Activated CD8-positive, alpha-beta memory T cell treated with anti-CD3 and anti-CD28 coated beads, Interleukin-2, amount 50 U/mL, for 4 hours (primary cell): ENCODE measurements at places on chromosomes 6 and 20.
A peak's percentile ranks its signal among the peaks of the same experiment; 100 is the strongest.

- no peak for DNase-seq
Measured at GRCh38 chr6:10425975-10426780, 11.3 kb upstream of the TFAP2A start.

DNA sequence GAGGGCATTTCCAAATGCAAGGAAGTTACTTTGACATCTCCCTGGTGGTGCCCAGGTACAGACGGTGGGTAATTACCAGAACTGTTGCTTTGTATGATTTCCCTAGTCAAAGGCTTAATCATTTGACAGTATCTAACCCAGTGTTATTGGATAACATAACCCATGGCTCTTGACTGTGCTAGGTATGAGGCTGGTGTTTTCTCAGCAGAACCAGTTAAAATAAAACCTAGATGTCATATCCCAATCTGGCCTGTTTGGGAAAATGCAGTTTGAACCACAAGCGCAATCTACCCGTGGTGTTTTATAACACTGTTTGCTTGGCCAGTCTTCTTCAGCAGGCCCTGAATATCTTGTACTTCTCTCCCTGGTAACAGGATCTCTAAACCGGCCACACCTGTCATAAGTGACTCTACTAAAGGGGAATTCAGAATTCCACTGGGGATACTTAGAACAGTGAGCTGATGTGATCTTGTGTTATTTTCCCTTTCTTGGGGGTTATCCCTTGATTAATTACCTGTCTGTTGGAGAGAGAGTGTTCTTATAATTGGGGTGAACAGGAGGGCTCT is 32.8 kb downstream of the PPP1R14C start:
- no peak for DNase-seq

DNA sequence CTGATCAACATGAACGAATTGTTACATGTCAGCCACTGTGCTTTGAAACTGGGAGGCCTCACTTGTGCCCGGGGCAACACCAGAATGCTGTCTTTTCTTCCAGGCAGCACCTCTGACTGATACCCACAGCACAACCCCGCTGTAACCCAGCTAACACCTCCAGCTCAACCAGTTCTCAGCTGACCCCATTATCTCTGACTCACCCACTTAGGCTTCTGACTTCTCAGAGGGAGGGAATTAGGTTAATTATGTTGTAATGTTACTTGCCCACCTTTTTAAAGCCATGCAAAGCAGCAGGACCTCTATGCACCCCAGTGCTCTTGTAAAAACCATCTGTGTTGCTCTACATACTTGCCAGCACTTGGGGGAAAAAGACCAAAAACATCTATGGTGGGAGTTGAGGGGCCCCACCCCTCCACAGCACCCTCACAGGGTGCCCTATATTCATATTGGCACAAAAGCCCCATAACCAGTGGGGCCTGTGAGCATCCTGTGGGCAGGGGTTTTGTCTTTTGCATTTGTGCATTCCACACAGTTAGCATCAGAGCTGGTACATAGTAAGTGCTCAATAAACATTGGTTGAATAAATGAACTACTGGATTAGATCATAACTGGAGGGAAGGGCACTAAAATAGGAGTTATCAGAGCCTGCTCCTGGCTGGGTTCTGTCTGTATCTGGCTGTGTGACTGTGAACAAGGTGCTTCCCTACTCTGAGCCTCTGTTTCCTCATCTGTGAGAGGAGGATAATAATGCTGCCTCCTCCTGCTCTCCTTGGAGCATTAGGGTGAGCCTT is 22.3 kb downstream of the BNIP5 start:
- DNase-seq, result no peak

DNA sequence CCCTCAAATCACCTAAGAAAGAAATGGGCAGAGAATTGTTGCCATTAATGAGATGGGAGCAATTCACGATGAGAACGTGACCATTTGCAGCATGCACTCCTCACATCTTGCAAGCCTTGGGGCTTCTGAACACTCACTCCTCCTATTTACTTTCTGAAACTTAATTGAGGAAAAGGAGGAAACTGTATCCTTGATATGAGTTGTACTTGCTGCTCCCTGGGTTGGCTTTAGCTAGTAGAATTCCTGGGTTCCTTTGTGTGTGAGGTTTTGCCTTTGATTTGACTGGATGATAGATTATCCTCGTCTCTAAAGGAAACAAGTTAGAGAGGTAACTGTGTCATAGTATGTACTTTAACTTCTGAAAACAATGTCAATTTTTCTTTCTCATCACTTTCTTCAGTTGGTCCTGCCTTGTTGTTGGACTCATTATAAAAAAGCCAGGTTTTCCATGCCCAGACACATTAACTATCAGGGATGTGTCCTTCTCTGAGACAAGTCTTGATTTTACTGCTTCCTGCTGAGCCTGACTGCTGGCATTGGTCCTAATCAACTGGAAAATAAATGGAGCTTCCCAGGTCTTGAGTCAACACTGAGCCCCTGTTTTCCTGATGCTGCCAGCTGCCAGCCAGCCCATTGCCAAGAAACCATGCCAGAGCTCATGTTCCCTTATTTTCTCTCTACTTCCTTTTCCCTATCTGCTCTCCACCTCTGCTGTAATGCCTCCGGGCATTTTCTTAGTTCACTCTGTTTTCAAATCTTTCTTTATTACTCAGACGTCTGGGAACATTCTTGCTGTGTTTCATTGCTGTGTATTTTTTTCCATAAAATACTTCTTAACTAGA is 6.0 kb upstream of the MRAP2 start:
- DNase-seq, result no peak

DNA sequence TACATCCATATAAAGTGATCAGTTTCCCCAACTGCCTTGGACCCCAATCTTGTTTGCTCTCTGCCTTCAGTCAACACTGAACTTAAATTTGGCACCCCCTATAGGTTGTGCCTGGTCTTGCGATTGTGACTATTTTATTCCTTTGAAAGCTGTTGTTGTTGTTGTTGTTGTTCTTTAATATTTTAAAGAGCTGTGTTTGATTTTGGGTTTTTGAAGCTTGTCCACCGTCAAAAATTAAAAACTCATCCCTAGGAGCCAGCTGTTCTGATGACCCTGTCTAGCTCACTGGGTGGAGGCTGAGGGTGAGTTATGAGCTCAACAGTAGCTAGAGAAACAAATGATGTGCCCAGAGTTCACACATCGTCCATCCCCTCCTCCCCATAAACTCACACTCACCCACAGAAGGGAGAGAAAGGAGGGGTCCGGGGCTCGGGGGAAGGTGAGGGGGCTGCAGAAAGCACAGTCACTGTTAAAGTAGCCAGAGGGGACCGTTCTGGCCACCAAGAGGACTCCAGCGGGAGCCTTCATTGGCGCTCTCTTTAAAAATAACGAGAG is 4.0 kb downstream of the SIM1 start:
- no peak for DNase-seq

DNA sequence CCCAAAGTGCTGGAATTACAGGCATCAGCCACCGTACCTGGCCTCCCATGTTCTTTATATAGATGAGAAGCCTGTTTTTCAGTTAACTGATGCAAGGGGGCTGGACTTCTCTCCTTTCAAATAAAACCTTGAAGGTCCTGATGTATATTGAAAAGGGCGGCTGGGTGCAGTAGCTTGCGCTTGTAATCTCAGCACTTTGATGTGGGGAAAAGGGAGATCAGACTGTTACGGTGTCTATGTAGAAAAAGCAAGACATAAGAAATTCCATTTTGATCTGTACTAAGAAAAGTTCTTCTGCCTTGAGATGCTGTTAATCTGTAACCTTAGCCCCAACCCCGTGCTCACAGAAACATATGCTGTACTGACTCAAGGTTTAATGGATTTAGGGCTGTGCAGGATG is 16.1 kb upstream of the SAMHD1 start:
- no peak for DNase-seq

GRCh38 chr6:167298127-167298526 is 7.0 kb downstream of the UNC93A start:
- no peak for DNase-seq

GRCh38 chr6:97141756-97142155 is 141.3 kb downstream of the MMS22L start:
- DNase-seq, result no peak

DNA sequence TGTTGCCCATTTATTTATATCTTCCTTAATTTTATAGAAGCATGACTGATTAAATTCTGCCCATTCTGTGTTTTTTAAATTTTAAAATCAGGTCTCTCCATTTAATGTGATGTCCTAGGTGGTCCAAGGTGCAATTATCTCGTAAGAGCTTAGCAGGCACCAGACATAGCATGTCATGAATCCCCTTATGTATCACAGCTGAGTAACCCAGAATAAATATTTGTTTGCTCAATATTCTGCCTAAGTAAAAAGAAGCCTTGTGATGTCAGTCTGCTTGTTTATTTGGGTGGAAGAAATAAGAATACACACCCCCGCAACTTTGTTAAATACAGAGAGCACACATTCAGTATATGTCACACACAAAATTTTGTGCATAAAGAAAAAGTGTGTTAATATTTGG is 211.3 kb downstream of the FARS2 start:
- DNase-seq, result no peak

DNA sequence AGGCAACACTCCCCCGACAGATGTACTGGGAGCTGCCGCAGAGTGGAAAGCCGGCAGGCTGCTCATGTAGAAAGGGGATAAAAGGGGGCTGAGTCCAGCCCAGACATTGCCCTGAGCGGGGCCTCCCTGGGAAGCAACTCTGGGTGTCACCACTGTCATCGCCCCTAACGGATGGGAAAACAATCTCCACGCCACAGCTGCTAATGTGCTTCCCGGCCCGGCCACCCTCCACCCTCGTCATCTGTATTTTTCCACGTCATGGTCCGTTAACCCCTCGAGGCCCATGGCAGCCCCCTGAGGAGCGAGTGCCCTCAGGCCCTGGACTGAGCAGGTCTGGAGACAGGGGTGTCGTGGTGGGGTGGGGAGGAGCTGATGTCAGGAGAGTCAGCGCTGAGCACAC is 227.4 kb downstream of the DLL1 start:
- no peak for DNase-seq

- DNase-seq, result peak; percentile 73
Measured at GRCh38 chr6:137927777-137928218, 60.7 kb downstream of the TNFAIP3 start.

GRCh38 chr20:57787151-57787989 is 77.6 kb upstream of the PMEPA1 start:
- DNase-seq, result no peak

DNA sequence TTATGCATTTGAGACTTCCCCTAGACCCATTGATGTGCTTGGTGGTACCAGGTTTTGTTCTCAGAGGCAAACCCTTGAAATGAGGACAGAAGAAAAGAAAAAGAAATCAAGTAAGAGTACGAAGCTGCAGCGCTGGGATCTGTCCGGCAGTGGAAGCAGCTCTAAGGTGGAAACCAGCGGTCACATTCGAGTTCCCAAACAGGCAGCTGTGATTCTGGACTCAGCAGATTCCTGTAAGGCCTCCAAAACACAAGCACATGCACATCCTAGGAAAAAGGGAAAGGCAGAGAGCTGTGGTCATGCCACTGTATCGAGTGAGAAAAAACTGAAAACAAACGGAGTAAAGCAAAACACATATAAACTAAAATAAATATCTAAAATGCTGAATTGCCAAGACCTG is 4.5 kb downstream of the FAM217B start:
- DNase-seq, result no peak

GRCh38 chr6:4817551-4817950 is 41.3 kb downstream of the CDYL start:
- DNase-seq, result no peak

DNA sequence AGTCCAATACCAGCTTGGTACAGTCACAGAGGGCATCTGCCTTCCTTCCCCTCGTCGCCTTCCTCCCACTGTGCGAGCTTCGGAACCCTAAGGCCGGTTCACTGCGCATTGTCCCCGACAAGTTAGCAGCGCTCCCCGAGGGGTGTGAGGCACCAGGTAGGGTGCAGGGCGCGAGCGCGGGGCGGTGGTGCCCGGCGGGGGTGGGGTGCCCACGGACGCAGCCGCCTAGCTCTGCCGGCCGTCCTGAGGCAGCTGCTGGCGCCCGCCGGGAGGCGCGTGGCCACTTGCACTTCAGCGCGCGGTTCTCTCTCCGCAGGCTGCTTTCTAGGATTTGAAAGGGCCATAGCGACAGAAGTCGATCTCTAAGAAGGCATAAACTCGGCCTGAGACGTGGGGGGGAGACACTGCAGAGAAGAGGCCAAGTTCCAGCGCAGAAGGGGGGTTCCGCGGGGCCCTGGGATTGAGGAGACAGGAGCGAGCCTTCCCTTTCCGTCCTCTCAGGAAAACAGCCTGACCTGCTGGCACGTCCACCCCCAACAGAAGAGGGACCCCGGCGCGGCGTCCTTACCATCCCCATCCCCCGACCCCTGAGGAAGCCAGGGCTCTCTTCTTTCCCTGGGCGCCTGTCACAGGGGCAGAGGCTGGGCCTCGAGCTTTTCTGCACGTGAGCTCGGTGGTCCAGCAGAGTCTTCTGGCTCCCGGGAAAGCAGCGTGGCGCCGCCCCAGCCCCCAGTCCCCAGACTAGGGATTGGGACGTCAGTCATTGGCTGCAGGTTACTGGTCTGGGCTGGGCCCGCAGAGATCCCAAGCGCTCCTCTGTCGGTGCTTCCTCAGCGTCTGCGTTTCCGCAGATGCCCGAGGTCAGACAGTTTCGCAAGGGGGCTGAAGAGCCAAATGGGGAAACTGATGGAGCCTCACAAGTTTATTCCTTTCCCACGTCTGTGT is 15.6 kb upstream of the PRDM13 start:
- no peak for DNase-seq

DNA sequence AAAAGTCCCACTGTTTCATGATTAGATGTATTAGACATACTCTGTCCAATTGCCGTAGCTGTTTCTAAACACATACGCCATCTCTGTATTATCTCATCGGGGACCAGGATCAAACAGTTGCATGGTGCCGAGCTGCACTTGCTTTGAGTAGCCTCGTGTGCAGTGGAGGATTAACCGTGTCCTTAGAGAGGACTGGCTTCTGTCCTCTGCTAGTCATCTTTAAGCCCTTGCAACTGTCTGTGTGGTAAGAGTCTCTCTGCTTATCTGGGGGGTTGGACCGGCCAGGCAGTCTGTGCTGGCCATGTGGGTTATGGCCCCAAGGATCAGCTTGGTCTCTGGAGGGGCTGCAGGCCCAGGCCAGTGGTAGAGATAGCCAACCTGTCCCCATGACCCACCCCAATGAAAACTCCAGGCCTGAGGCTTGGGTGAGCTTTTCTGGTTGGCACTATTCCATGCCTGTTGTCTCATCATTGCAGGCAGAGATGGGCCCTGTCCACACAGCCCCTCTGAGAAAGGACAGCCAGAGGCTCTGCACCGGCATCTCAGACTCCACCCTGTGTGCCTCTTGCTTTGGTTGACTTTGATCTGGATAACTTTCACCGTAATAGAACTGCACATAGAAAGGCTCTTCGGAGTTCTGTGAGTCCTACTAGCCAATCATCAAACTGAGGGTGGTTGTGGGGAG is 137.3 kb upstream of the SNX9 start:
- DNase-seq, result no peak

GRCh38 chr6:132865364-132865763 is 51.0 kb downstream of the RPS12 start:
- no peak for DNase-seq
